EL (cell line): ENCODE measurements at places on chromosomes 13 and 19.
A peak's percentile ranks its signal among the peaks of the same experiment; 100 is the strongest.

DNA sequence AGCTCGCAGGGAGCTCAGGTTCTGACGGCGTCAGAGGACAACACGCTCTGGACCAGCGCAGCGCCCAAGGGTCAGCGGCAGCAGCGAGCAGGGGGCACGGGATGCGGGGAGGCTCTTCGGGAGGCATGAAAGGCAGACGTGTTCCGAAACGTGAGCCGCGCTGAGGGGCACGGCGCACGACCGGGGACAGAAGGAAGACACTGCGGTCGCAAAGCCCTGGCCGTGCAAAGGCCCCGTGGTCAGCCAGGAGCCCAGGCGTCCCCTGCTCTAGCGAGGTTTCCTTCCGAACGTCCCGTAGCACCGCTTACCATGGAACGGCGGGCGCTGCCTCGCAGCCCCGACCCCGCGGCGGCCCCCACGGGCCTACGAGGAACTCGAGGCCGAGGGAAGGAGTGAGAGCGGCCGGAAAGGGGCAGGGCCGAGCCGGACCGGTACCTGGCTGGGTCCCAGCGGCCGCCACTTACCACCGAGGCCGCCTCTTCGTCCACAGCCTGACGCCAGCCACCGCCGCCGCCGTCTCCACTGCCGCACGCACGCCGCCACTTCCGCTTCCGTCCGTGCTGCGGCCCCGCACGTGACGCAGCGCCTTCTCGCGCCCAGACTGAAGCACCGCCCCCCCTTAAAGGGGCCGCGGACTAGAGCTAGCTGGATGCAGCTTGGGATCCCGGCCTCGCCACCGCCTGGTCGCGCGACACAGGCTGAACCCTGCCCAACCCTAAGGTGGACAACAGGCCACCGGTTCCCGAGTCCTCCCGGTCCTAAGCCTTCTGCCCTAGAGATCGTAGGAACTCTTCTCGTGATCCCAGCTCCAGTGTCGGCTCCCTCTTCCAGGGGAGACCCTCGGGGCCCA, 9.4 kb downstream of the ABHD17A start:
- DNase-seq, result peak; percentile 90

GRCh38 chr13:74134777-74135325, 647 bp upstream of the KLF12 start:
- peak; percentile 68 for DNase-seq

GRCh38 chr19:1064661-1065605, 2.0 kb upstream of the ARHGAP45 start:
- peak; percentile 65 for DNase-seq

DNA sequence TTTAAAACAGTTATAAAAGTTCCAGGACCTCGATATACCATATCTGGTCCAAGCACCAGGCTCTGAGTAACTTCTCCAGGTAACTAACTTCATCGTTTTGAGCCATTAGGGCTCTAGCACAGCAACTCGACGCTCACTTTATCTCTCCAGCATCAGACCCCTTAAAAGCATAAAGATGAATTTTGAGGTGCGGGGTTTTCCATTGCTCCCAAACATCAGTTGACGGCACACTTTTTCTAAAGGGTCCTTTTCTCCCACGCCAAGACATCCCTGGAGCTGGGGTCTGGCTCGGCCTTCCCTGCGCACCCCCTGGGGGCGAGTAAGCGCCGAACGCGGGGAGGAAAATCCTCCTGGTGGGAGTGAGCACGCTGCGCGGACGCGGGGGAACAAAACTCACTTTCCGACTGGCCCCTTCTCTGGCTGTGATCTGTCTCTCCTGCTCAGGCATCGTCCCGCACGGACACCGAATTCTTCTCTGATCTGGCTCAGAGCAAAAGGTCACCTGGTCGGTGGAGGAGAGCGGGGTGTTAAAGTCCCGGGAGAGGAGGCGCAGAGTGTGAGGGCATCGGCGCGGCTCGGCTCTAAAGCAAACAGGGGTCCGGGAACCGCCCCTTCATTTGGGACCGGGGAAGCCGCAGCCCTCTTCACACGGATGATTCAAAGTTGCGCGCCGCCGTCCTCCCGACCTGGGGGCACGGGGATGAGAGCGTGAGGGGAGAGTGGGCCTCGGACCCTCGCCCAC, at the start of gene ATP7B:
Gene ATP7B (minus strand): TSS at position 561 of the 742 bp plus-strand sequence. CDS start 113 bp downstream, at position 448.
- DNase-seq, result peak; percentile 21

DNA sequence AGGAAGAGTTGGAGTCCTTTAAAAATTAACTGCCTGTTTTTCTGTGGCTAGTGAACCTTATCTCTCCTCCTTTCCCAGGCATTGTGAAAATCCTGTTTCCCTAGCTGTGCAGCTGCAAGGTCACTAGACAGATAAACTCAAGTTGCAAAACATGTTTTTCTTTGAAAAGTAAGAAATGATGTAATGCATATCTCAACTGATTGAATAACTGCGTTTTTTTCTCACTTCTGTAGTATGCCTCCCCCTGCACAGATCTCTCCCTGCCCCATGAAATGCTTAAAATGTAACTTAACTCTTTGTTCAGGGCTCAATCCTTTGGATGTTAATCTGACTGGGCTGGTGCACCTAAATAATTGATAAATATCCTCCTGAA, 27.7 kb upstream of the CYSLTR2 start:
- no peak for DNase-seq

DNA sequence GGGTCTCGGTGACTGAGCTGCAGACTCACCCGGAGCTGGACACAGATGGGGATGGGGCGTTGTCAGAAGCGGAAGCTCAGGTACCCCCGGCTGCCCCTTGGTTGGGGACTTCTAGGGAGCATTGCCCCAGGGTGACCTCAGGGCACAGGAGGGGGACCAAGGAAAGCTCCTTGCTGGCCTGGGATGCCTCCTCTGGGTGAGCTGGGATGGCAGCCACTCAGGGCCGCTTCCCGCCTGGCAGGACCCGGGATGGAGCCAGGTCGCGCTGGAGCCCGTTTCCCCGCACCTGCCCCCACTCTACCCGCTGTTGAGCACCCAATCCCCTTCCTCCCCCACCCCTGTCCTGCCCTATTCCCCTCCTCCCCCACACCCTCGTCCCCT, 10.8 kb downstream of the PRKCSH start:
- DNase-seq, result no peak

GRCh38 chr13:22111152-22111783, 440.4 kb downstream of the FGF9 start:
- DNase-seq, result no peak

GRCh38 chr13:40619479-40619814, 47.0 kb downstream of the FOXO1 start:
- DNase-seq, result no peak

DNA sequence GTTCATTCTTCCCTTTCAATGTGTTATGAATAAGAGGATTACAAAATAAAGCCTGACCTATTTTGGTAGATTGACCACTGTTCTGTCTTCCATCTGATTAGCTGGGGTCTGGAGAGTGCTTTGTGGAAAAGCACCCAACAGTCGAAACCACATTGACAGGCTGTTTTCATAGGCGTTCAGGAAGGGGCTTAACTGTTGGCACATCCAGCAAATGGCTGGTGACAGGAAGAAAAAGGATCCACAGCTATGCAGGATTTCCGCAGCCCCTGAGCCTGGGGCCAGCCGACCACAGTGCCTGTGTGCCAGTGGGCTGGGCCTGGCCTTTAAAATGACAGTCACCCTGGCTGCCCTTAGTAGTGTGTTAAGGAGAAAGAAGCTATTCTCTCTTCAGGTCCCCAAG, 113.3 kb downstream of the SIPA1L3 start:
- no peak for DNase-seq

DNA sequence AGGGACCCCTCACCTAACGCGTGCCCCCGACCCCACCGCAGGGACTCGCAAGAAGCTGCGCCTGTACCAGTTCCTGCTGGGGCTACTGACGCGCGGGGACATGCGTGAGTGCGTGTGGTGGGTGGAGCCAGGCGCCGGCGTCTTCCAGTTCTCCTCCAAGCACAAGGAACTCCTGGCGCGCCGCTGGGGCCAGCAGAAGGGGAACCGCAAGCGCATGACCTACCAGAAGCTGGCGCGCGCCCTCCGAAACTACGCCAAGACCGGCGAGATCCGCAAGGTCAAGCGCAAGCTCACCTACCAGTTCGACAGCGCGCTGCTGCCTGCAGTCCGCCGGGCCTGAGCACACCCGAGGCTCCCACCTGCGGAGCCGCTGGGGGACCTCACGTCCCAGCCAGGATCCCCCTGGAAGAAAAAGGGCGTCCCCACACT, 4.7 kb upstream of the MYBPC2 start:
- peak; percentile 55 for DNase-seq

DNA sequence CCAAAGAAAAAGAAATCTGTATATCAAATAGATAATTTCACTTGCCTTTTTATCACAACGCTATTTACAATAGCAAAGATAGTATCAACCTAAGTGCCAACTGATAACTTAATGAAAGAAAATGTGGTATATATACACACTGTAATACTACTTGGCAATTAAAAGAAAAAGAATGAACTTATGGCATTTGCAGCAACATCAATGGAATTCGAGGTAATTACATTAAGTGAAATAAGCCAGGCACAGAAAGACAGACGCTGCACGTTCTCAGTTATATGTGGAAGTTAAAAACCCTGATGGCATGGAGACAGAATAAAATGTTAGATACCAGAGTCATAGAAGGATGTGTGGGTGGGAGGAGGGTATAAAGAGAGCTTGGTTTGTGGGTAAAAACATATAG, 1260.5 kb upstream of the PCDH9 start:
- DNase-seq, result no peak

DNA sequence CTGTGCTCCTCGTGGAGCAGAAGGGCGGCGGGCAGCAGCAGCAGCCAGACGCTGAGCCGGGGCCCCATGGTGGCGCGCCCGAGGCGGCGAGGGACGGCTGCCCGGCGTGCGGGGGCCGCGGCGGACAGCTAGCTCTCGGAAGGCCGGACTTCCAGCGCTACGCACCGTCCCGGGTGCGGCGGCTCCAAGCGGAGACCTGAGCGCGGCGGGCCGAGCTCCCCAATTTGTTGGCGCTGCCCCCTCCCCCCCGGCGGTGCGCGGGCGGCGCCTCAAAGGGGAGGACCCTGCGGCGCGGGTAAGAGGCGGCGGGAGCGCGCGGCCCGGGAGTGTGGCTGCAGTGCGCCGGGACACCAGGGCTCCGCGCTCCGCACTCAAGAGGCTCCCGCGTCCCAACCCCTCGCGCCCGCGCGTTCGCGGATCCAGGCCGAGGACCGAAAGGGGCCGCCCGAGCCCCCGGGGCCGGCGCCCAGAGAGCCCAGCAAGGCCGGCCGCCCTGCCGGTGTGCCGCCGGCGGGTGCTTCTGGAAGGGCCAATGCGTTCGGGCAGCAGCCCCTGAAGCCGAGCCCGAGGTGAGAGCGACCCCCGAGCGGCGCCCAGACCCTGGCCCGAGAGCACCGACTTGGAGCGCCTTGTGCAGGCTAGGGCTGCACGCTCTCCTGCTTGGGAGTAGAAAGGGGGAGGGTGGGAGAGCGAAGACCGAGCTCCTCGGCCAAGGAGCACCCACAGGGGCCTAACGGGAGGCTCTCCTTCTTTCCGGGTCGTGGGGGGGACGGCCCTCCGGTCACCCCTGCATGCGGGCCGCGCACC, at the start of the genes COL4A1 and COL4A2:
Gene COL4A1 (minus strand): TSS at position 198 of the 807 bp plus-strand sequence. CDS start 130 bp downstream, at position 68.
Gene COL4A2 (plus strand): TSS at position 325 of the 807 bp plus-strand sequence. CDS start 620 bp downstream, outside the sequence.
- DNase-seq, result peak; percentile 78

DNA sequence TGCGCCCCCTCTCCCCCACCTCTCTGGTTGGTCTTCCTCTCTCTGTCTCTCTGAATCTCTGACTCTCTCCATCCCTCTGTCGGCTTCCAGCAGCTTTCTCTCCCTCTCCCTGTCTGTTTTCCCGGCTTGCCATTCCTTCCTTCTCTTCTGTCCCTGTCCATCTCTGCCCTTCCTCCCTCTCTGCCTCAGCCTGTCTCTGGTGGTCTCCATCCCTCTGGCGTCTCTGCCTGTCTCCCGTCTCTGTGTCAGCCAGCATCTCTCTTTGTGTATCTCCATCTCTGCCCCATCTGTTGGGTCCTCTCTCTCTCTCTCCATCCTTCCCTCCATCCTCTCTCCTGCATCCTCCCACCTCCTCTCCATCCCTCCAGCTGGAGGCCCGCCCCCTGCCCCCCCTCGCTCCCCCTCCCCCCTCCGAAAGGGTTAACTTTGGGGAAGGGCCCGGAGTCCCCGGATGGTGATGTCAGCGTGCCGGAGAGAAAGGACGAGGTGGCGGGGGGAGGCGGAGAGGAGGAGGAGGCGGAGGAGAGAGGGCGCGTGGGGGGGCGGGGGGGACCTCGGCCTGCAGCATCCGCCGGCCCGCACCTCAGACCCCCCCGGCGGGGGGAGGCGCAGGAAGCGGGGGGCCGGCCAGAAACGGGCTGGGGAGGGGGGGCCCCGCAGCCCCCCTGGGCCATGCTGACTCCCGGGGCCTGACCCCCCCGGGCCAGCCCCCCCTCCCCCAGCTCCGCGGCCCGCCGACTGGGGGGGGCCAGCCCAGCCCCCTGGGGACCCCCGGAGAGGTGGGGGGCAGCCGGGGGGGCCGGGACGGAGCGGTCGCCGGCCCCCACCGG, at the start of gene BRSK1:
Gene BRSK1 (plus strand): TSS at position 450 of the 830 bp plus-strand sequence. CDS start 446 bp downstream, outside the sequence.
- peak; percentile 76 for DNase-seq

DNA sequence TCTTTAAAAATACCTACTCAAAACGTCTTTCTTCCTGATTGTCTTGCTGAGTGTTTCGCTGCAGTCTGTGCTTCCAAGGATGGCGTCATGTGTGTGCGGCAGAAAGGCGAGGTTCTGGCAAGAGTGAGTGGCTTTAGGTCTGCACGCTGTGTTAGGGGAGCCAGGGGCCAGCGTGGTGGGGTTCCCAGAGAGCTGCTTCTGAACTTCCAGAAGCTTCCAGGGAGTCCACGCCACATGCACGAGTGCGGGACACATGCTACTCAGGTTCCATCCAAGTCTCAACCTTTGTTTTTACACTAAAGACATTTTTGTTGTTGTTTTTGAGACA, 67.9 kb downstream of the ATP11A start:
- no peak for DNase-seq

GRCh38 chr19:37991176-37991835, 84.3 kb downstream of the SIPA1L3 start:
- DNase-seq, result no peak

- no peak for DNase-seq
These were observed 45.8 kb downstream of the SLC7A9 start for GRCh38 chr19:32823747-32824102.

DNA sequence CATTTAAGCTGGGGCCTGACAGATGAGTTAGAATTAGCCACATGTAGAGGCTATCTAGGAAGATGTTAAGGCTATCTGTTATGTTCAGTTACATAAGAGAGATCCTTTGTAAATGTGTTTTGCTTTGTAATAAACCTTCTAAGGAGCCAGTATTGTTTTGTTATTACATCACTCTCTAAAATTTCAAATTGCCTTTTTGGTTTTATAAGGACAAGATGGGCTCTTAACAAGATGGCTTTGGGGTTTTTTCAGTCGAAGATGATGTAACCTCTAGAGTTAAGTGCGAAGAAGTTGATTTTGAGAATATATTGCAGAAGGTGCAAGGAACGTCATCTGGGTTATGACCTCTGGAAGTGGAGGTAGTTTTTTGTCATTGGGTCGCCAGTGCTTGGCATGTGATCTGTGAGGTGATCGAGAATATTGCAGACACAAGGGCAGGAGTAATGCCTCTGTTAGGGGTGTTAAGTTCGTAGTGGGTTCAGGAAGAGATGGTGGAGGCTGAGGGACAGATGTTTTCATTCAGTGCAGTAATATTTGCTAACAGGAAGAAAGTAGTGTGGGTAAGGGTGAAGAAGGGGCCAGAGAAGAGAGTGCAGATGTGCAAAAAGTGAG, 12.7 kb downstream of the LSM14A start:
- no peak for DNase-seq
